Hematopoietic multipotent progenitor cell treated with erythropoietin and hydrocortisone succinate and interleukin-3 and kit ligand, for 8 days (in vitro differentiated cells): ENCODE measurements at places on chromosomes 5 and 9.

DNA sequence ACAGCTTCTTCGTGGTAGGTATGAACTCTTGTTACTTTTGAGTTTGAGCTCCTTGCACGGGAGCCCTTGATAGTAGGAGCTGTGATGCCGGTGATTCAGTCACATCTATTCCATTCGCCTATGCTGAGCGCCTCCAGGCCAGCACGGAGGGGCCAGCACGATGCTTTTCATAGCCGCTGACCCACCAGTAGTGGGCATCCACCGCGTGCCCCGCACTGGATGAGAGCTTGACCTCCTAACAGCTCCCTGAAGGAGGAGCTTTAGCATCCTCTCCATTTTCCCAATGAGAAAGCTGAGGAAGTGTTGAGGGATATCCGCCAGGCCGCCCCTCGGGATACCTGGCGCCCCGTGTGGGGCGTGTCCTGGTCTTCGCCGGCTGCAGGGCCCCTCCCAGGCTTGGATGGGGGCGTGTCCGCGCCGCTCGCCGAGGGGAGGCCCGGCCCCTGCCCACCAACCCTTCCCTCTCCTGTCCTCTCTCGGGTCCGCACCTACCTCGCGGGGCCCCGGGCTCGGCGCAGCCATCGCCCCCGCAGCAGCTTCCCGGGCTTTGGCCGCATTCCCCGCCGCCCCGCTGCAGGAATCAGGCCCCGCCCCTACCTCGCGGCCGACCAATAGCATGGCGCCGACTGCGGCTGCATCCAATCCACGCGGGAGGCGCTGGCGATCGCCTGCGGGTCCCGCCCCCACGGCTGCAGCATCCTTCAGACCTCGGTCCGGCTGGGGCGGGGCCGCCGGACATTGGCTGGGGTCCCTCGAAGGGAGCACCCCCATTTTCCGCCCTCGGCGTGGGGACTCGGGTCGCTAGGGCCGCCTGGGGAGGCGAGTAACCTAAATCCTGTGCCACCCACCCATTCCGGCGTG is at the start of gene PIP5KL1:
Gene PIP5KL1, minus strand, starts transcription at position 547 of the 861 bp plus-strand sequence. Its CDS starts 25 bp downstream, at position 522.
- peak; percentile 68 for DNase-seq

DNA sequence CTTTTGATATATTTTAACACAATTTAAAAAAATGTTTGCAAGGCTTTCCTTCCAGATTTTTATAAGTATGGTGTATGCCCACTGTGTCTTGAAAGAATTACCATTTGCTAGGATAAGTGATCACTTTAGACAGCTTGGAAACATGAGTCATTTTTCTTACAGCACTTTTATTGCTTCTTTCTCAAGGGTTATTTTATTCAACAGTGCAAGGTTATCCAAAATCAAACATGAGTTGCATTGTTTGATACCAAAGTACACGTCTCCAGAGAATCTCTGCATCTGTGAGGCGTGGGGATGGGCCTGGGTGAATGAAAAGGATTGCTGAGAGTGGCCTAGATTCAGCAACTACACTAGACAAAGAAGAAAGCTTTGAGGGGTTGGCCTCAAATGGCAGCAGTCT is 329.6 kb downstream of the ADAMTS6 start:
- no peak for DNase-seq

DNA sequence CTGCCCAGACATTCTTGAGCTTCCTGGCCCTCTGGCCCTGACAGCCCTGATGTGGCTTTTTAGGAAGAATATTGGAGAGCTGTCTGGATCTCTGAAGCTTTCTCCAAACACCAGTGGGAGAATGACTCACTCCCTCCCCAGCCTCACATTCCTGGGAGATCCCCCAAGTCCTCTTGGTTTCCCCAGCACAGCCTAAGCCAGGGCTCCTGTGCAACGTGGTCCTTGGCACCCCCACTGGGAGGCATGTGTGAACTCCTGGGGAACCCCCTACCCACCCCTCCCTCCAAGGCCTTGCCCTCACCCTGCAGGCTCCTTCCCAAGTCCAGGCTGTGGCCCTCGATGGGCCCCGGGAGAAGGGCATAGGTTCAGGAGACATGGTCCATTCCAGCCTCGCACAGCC is 12.7 kb downstream of the GLIPR2 start:
- no peak for DNase-seq

DNA sequence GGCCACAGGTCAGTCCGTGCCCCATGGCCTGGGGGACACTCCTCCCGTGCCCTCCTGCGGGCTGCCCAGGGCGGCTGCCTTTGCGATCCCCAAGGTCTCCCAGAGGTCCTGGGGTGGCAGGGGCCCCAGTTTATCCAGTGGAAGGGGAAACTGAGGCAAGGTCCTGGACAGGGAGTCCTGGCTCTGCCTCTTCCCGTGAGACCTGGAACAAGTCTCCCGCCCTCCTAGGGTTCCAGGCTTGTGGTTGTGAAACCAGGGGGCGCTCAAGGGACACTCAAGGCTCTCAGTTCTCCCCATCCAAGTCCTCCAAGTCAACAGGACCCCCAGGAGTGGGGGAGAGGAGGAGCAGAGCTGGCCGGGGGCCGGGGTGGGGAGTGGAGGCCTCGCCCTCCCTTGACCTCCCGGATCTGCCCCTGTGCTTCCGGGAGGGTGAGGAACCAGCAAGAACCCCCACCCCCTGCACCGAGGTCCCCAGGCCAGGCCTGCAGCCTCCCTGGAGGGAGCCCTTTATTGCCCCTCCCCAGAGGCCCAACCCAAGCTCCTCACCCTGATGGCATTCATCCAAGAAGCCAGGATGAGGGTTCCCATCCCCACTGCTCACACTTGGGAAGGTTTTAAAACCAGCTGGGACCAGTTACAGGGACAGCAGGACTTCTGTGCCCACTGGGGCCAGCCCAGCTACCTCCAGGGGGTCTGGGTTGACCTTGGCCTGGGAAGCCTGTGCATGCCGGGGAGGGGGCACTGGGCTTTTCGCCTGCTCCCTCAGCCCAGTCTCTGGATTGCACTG is 24.7 kb upstream of the TMEM250 start:
- DNase-seq: peak; percentile 47

DNA sequence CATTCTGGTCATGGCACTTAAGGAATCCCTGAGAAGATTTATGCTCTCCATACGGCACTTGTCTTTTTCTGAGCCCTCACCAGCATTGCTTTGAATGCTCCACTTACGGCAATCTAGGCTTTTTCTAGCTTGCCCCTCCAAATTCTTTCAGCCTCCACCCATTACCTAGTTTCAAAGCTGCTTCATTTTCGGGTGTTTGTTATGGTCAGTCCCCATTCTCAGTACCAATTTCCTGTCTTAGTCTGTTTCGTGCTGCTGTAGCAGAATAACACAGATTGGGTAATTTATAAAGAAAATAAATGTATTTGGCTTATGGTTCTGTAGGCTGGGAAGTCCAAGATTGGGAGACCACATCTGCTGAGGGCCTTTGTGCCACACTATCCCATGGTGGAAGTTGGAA is 42.0 kb downstream of the ARHGEF28 start:
- no peak for DNase-seq

- DNase-seq: no peak
These were observed 375.7 kb upstream of the CCNH start for GRCh38 chr5:87788416-87788815.
